Renal cortical epithelial cell (primary cell): ENCODE measurements at places on chromosomes 11 and 22. TPM values are rescaled to one million over a fixed set of nuclear protein-coding genes. Genes with fewer than 3 reads are reported as not detected.

- DNase-seq, result no peak
Observed at GRCh38 chr22:39250131-39250530, 5.3 kb upstream of the PDGFB start.

DNA sequence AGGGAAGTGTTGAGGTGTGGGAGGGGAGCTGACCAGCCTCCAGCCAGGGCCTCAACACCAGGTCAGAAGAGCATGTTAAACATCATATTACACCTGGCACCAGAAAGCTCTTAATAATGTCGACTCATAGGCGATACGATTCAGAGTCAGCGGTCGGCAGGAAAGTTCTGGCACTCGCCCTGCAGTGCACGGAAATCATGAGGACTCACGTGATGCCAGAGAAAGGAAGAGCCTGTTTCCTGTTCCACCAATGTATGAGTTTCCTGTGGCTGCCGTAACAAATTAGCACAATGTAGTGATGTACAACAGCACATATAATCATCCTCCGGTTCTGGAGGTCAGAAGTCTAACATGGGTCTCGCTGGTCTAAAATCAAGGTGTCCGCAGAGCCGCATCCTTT lies 198.8 kb downstream of the BARX2 start:
- no peak for DNase-seq

DNA sequence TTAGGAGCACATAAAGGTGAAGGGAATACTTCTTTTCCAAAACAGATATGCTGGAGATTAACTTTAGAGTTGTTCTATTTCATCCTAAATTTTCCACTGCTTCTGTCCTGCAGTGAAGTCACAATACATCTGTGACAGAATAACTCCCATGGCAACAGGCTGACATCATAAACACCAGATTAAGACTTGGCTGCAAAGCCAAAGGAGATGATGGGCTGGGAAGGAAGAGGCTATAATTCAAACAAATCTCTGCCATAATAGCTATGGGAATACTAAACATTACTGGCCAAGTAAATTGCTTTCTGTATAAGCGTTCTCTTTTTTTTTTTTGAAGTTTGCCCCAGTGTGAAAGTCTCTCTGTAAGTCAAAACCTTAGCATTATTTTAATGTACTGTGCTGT lies 107.7 kb downstream of the CADM1 start:
- no peak for DNase-seq

GRCh38 chr11:58592760-58593472 lies 14.1 kb downstream of the ZFP91 start:
- no peak for DNase-seq

GRCh38 chr11:61787928-61788491 lies 4.4 kb downstream of the TMEM258 start:
- peak; percentile 59 for DNase-seq

DNA sequence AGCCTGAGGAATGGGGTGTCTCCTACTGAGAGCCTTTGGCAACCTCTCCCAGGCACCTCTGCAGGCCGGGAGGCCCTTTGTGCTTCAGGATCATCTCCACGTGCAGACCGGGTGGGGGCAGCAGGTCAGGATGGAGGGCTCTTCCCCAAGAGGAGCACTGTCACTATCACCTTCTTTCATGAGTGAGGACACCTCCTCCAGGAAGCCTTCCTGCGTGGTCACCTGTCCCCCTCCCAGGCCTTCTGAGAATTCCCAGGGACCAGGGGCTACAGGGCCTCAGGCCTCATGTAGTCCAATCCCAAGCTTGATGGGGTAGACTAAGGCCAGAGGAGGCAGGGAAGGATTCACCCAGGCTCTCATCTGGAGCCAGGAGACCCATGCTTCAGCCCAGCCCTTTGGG lies 57.6 kb downstream of the PDE2A start:
- no peak for DNase-seq

- no peak for DNase-seq
Observed at GRCh38 chr22:30906411-30906810, 62.2 kb downstream of the MORC2 start.

The OR52I2 gene
- not detected in 2 replicates for total RNA-seq

The MMP13 gene
- not detected in 2 replicates for total RNA-seq
